ENCODE measurements at places on chromosomes 5 and 9. TPM values are rescaled to one million over a fixed set of nuclear protein-coding genes. Genes with fewer than 3 reads are reported as not detected.
A peak's percentile ranks its signal among the peaks of the same experiment; 100 is the strongest.

The ADRA1B gene
- polyA plus RNA-seq: 0.12 TPM

The PCDHGB4 gene
- polyA plus RNA-seq: 1.4 TPM

The GABRA1 gene
- polyA plus RNA-seq: 0.61 TPM

The SLC36A3 gene
- not detected for polyA plus RNA-seq

The WDR31 gene
- 2.8 TPM for polyA plus RNA-seq

The YTHDC2 gene
- polyA plus RNA-seq: 30.9 TPM

The IFNA21 gene
- polyA plus RNA-seq: 0.13 TPM

The LCN2 gene
- polyA plus RNA-seq: 0.93 TPM

- H3K4me1 ChIP-seq: peaks cover 5% of the 10 kb centered on the region
- H3K27ac ChIP-seq: no peak overlapping the region
- peaks cover 36% of the 10 kb centered on the region for H3K36me3 ChIP-seq
- no peaks in the 10 kb centered on the region for H3K27me3 ChIP-seq
Measured at GRCh38 chr5:177595991-177596774, 3.7 kb upstream of the B4GALT7 start.

- H3K4me3 ChIP-seq: no peak overlapping the region
- no peaks in the 10 kb centered on the region for H3K36me3 ChIP-seq
- H3K27ac ChIP-seq: peak overlapping the region; percentile 59
- no peak for DNase-seq
- H3K4me1 ChIP-seq: peaks cover 44% of the 10 kb centered on the region
- no peaks in the 10 kb centered on the region for H3K27me3 ChIP-seq
Measured at GRCh38 chr5:132662925-132663770, 5.2 kb downstream of the IL13 start.

DNA sequence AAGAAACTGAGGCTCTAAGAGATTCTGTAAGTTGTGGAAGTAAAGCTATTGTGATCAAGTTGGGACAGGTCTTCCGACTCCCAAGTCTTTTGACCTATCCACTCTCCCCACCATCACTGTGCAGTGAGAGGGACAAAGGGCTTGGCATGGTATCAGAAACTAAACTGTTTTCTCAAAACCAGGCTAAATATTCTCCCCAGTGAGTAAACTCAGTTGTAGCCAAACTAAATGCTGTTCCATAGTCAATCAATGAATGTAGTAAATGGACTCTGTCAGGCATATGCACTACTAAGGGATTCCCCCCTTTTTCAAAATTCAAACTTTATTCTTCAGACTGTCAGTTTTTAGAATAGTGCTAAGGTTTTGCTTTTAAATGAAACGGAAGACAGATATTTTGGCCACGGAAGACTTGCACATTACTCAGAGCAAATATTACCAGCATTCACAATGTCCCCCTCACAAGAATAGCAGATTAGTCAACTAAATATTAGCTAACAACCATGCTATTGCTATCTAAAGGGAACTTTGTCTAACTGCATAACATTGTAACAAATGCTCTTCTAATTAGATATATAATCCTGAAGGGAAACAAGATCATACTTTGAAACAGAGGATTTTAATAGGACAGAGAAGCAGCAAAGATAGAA is 7.1 kb downstream of the PRKAA1 start:
- peaks cover 15% of the 10 kb centered on the region for H3K4me1 ChIP-seq
- peak overlapping the region; percentile 37 for H3K27ac ChIP-seq
- no peak overlapping the region for H3K4me3 ChIP-seq
- no peak for DNase-seq
- no peaks in the 10 kb centered on the region for H3K27me3 ChIP-seq

DNA sequence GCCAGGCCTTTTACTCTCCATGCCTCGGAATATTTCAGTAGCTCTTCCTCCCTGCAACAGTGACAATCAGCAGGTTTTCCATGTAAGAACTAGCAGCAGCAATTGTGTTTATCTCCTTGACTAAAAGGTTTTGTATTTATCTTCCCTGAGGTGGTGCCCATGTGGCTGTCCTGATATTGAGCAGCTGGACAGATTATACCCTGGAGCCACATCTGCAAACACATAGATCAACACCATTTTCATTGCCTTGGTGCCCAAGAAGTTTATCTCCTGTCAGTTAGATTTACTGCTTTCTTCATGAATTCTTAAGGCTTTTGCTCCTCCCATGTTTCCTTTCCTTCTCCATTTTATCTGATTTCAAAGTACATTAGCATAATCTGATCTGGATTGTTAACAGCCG is 378.4 kb downstream of the SPATA31D1 start:
- DNase-seq: no peak
- no peaks in the 10 kb centered on the region for H3K27me3 ChIP-seq
- H3K4me1 ChIP-seq: no peaks in the 10 kb centered on the region
- H3K27ac ChIP-seq: no peak overlapping the region
- H3K4me3 ChIP-seq: no peak overlapping the region

- no peak overlapping the region for H3K27ac ChIP-seq
- H3K4me3 ChIP-seq: no peak overlapping the region
- H3K4me1 ChIP-seq: no peaks in the 10 kb centered on the region
- no peaks in the 10 kb centered on the region for H3K36me3 ChIP-seq
Measured at GRCh38 chr5:117195076-117195475, 620.5 kb upstream of the SEMA6A start.

GRCh38 chr9:137307255-137308056 is 5.4 kb upstream of the NRARP start:
- DNase-seq: peak; percentile 79
- H3K27ac ChIP-seq: peak overlapping the region; percentile 85
- peaks cover 89% of the 10 kb centered on the region for H3K4me1 ChIP-seq
- peak overlapping the region; percentile 60 for H3K4me3 ChIP-seq
- H3K36me3 ChIP-seq: no peaks in the 10 kb centered on the region

- no peaks in the 10 kb centered on the region for H3K36me3 ChIP-seq
- H3K27me3 ChIP-seq: no peaks in the 10 kb centered on the region
- H3K4me3 ChIP-seq: no peak overlapping the region
- H3K4me1 ChIP-seq: no peaks in the 10 kb centered on the region
- H3K27ac ChIP-seq: no peak overlapping the region
Measured at GRCh38 chr5:111855356-111855755, 98.4 kb upstream of the NREP start.

DNA sequence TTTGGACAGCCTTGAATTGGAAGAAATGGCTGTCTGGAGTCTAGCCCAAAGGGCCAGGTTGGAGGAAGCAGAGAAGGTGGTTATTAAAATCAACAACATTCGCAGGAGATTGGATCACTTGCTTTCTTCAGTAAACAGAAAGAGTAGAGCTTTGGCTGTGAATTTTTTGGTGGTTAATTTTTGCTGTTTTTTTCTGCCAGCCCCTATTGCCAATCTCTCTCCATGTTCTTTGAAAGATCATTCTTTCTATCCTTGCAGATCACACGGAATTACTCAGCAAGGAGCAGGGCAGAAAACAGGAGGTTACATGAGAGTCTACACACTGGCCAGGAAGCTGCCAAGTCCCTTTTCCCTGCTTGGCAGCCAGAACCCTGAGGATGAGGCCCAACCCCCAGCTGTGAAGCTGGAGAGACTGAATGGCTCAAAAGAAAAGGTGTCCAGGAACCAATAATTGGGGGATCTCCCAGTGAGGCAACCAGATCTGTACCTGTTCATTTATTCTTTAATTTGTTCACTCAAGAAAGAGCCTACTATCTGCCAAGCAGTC is 13.0 kb downstream of the GLRX start:
- DNase-seq: peak; percentile 1
- H3K4me1 ChIP-seq: peaks cover 32% of the 10 kb centered on the region
- no peak overlapping the region for H3K27ac ChIP-seq
- H3K4me3 ChIP-seq: no peak overlapping the region
- no peaks in the 10 kb centered on the region for H3K27me3 ChIP-seq

DNA sequence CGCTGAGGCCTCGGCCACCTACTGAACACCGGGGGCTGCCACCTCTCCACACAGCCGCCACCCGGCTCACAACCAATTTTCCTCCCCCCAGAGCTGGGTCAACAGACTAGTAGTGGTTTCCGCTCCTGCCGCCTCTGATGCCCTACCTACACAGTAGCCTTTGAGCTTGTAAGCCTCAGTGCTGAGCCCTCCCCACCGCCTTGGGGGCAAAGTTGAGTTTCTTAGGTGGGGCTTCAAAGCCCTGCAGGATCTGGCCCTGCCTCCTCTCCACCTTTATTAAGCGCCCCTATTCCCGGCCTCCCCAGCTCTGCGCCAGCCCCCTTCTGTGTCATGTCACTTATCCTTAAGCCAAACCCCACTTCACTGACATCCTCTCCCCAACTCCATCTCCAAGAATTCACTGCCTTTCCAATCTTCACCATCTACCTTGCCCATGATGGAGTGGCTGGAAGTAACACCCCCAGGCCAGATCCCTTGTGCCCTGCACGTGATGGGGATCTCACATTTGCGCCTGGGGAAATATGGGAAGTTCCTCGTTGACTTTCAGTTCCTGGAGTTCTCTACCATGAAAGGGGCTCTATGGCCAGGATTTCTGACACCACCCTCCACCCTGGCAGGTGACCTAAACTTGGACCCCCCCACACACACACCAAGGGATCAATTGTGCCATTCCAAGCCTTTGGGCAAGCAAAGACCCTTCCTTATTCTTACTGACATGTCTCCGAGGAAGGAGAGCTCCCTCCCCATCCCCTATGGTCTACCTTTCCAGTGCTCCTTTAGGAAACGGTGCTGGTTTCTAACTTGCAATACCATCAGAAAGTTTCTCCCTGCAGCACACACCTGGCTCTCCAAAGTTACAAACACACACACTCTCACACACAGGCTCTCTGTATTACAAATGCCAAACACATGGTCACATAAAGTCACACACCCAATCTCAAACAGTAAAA is 2.7 kb upstream of the CNTFR start:
- no peak overlapping the region for H3K4me3 ChIP-seq
- H3K4me1 ChIP-seq: peaks cover 16% of the 10 kb centered on the region
- no peak for DNase-seq
- peaks cover 79% of the 10 kb centered on the region for H3K27me3 ChIP-seq

GRCh38 chr9:134221273-134222017 is 57.1 kb upstream of the RNU6ATAC start:
- no peaks in the 10 kb centered on the region for H3K27me3 ChIP-seq
- DNase-seq: no peak
- peaks cover 23% of the 10 kb centered on the region for H3K4me1 ChIP-seq

- no peak for DNase-seq
- H3K36me3 ChIP-seq: peaks cover 2% of the 10 kb centered on the region
- no peaks in the 10 kb centered on the region for H3K27me3 ChIP-seq
Measured at GRCh38 chr5:65961633-65962032, 35.3 kb downstream of the ERBIN start.

DNA sequence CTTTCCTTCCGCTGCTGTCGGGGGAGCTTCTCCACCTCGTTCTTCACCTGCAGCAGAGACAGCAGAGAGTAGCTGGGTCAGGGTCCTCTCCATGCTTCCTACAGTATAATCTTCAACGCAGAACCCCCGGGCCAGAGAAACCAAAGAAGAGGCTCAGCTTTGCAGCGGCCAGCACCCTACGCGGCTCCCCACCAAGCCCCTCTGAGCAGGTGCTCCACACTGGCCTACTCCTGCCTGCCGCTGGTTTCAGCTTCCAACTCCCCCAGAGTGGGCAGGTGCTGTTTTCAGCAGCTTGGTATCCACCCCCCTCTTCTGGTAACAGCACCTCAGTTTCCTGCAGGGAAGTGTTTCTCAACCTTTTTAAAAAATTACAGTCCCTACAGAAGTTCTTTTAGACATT is 58.3 kb upstream of the FBXW11 start:
- no peak for DNase-seq
- peaks cover 32% of the 10 kb centered on the region for H3K36me3 ChIP-seq
- no peak overlapping the region for H3K27ac ChIP-seq
- no peaks in the 10 kb centered on the region for H3K27me3 ChIP-seq

GRCh38 chr5:154740957-154741356 is 14.2 kb upstream of the LARP1 start:
- no peaks in the 10 kb centered on the region for H3K36me3 ChIP-seq
- no peaks in the 10 kb centered on the region for H3K27me3 ChIP-seq
- H3K27ac ChIP-seq: no peak overlapping the region
- H3K4me3 ChIP-seq: no peak overlapping the region
- no peak for DNase-seq

GRCh38 chr5:142637871-142638270 is 48.0 kb downstream of the FGF1 start:
- no peak for DNase-seq
- no peak overlapping the region for H3K4me3 ChIP-seq
- H3K27me3 ChIP-seq: no peaks in the 10 kb centered on the region
- no peak overlapping the region for H3K27ac ChIP-seq
- H3K4me1 ChIP-seq: no peaks in the 10 kb centered on the region
- no peaks in the 10 kb centered on the region for H3K36me3 ChIP-seq

DNA sequence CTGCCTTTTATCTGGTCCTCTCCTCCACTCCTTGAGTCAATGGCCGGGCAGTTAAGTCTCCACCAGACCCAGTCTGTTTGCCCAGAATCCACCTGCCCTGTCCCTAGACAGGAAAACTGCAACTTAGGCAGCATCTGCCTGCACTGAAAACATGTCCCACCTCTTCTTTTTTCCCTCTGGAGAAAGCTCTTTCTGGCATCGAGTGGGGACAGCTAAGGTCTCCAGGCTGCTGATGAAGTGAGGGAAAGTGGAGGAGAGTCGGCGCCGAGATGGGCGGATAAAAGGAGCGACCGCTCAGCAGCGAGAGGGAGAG is 243 bp upstream of the SHISAL2B start:
- H3K36me3 ChIP-seq: no peaks in the 10 kb centered on the region
- H3K4me3 ChIP-seq: peak overlapping the region; percentile 22
- DNase-seq: no peak
- no peak overlapping the region for H3K27ac ChIP-seq
- H3K4me1 ChIP-seq: peaks cover 3% of the 10 kb centered on the region

GRCh38 chr5:139636975-139637408 is 11.2 kb upstream of the CXXC5 start:
- H3K4me1 ChIP-seq: peaks cover 58% of the 10 kb centered on the region
- H3K4me3 ChIP-seq: peak overlapping the region; percentile 52
- peak; percentile 68 for DNase-seq
- H3K27me3 ChIP-seq: no peaks in the 10 kb centered on the region
- peak overlapping the region; percentile 96 for H3K27ac ChIP-seq

DNA sequence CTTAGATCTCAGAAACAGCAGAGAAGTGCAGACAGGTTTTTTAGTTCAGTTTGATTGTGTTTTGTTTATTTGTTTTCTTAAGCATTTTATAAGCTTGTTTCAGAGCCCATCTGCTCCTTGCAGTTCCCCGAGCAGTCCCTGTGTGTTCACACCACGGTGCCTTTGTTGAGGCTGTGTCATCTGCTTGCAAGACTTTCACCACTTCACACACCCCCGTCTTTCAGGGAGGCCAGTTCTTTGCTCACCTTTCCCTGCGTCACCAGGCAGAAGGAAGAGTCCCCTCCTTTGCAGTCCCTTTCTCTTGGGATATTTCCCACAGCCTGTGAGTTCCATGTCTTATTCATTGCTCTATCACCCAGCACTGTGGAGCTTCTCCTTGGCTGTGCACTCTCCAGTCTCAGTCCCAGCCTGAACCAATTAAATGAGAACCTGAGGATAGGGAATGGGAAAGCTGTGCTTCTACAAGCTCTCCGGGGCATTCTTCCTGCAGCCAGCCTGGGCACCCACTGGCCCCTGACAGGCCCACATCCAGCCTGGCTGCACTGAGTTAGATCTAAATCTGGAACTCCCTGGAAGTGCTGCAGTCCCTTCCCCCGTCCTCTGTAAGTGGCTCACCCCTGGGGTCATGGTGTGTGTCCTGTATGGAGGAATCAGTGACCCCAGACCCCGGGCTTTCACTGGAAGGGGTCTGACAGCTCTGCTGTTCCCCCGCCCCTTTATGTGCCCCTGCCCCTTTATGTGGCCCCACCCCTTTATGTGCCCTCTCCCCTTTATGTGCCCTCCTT is 5.5 kb downstream of the MVB12B start:
- H3K36me3 ChIP-seq: peaks cover 3% of the 10 kb centered on the region
- no peaks in the 10 kb centered on the region for H3K27me3 ChIP-seq
- no peak overlapping the region for H3K4me3 ChIP-seq

- no peaks in the 10 kb centered on the region for H3K27me3 ChIP-seq
- H3K36me3 ChIP-seq: no peaks in the 10 kb centered on the region
- no peak for DNase-seq
- no peak overlapping the region for H3K4me3 ChIP-seq
Measured at GRCh38 chr5:92944903-92945604, 636.0 kb downstream of the NR2F1-AS1 start.
